ENCODE measurements at places on chromosomes 16 and 17.

GRCh38 chr16:14505846-14506245, 124.2 kb downstream of the PARN start:
- no peak for DNase-seq

DNA sequence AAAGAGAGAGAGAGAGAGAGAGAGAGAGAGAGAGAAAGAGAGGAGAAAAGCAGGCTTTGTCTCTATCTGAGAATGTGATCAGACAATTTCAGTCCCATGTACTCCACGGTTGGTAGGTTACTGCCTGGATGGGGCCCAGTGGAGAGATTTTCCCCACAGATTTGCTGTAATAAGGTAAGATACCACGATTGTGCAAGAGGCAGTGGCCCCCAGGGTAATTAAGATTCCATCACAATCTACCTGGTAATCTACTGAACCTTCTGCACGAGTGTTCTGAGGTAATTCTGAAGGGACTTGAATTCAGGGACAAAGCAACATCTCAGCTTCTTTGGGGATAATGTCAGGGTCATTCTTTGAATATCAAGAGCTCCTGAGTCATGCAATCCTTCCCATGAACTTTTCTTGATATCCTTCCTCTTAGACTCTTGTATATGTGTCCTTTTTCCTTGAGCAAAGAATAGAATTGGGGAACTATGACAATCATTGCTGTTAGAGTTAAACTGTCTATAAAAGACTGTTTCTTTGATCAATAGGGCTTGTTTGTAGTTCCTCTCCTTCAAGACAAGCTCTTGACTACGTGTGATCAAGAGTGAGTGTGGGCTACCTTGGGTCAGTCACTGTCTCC, 306.6 kb downstream of the MAF start:
- DNase-seq = no peak

- DNase-seq = no peak
Measured at GRCh38 chr17:20105539-20106280, 96.6 kb downstream of the SPECC1 start.

DNA sequence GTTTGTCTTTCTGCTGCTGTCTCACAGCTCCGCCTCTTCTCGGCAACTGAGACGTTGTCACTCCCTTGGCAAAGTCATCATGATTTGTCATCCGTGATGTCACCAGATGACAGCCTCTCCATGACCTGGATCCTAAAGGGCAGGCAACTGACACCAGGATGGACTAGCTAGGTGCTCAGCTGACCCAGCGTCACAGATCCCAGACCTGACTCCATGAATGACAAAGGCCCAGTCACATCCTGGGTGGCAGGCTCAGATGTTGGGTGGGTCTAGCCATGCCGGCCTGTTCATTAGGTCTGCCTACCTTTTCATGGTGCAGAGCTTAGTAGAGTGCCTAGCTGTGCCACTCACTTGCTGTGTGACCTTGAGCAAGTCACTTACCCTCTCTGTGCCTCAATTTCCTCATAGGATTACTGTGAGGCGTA, 3.8 kb upstream of the TMEM238L start:
- no peak for DNase-seq

DNA sequence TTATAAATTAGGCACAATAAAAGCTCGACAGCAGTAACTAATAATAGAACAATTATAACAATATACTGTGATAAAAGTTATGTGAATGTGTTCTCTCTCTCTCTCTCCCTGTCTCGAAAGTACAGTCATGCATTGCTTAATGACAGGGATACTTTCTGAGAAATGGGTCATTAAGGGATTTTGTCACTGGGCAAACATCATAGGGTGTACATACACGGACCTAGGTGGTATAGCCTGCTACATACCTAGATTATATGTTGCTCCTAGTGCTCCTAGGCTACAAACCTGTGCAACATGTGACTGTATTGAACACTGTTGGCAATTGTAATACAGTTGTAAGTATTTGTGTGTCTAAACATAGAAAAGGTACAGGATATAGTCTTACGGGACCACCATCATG, 6.9 kb downstream of the ZNRF1 start:
- no peak for DNase-seq

DNA sequence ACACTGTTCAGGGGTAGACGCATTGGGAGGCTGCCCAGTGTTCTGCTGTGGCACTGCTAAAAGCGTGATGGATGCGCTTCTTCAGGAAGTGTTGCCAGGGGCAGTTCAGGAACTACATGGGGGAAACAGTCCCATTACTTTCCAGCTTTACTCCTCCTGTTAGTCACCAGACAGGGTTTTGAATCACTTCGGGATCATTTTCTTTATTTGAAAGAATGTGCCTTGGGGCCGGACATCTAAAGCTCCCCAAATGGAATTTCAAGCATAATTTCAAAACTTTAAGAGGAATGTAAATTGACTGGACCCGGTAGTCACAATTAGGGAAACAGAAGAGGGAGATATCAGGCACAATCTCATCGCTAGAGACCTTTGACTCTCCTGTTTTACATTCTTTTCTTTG, 1.3 kb upstream of the KRTAP2-1 start:
- no peak for DNase-seq

DNA sequence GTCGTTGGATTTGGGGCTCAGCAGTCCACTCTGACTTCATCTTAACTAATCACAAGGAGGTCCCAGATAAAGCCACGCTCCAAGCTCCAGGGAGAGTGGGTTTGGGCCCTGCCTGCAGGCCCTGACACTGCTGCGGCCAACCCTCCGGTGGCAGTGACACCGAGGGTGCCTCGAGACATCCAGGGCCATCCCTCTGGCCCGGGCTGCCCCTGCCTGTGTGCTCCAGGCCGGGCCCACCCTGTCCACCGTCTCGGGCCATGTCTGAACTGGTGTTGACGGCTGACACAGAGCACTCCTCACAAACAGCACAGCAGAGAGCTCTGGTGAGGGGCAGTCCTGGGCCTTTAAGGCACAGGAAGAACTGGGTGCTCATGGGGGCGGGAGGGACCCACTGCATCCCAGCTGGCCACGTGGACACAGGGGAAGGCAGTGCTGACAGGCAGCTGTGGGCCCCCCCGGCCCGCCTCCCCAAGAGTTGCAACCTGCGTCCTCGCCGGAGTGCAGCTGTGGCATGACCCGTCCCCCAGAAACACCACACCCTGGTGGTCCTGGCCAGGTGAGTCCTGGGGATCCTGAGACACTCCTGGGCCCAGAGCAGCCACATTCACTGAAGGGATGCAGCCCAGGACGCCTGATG, 80.0 kb downstream of the LMF1 start:
- DNase-seq = no peak

DNA sequence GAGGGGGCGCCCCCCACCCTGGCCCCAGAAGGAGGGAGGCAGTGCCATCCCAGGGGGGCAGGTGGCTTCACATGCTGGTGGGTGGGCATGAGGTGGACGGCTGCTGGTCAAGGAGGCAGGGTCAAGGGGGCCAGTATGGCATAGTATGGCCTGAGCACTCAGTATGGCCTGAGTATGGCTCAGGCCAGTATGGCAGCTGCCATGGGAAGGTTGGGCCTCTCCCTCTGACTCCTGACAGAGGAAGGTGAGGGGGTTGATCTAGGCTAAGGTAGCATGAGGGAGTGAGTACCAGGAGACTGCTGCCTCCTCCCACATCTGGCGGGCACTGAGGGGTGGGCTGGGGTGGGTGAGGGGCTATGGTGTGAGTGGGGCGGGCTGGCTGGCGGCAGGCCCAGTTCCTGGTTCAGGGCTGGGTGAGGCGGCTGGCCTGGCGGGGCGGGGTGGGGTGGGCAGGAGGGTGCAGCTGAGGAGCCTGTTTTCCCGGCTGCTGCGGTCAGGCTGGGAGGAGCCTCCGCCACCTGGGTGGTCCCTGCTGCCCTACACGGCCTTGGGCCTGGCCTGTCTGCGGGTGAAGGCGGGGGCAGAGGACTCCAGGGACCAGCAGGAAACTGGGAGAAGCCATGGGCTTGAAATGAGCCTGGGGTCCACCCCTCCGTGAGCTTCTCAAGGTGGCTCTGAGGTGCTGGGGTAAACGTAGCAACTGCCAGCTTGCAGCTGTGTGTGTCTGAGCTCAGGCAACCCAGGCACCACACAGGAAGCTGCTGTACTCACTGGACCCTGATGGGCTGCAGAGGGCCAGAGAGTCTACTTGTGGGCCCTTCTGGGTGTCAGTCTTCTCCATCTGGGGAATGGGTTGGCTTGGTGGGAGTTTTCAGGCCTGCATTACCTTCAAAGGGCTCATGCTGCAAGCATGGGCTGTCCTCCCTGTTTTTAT, 57.0 kb downstream of the RAI1 start:
- no peak for DNase-seq

DNA sequence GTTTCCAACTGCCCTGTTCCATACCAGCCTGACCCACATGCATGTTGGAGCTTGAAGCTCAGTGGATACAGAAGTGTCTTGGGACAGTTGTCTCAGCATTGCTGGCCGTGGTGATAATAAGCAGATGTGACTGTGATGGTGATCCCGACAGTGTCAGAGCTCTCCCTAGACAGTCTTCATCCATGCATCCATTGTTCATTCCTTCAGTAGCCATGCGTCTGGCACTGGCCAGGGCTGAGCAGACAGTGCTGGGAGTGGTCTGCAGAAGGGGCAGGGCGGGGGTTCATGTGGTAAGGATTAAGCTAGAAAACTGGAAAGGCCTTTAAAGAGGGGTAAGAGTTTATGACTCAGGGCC, 68.1 kb downstream of the GNAO1 start:
- no peak for DNase-seq

Data from mesothelial cell of epicardium (in vitro differentiated cells).